ENCODE measurements at places on chromosomes 5 and 9.

DNA sequence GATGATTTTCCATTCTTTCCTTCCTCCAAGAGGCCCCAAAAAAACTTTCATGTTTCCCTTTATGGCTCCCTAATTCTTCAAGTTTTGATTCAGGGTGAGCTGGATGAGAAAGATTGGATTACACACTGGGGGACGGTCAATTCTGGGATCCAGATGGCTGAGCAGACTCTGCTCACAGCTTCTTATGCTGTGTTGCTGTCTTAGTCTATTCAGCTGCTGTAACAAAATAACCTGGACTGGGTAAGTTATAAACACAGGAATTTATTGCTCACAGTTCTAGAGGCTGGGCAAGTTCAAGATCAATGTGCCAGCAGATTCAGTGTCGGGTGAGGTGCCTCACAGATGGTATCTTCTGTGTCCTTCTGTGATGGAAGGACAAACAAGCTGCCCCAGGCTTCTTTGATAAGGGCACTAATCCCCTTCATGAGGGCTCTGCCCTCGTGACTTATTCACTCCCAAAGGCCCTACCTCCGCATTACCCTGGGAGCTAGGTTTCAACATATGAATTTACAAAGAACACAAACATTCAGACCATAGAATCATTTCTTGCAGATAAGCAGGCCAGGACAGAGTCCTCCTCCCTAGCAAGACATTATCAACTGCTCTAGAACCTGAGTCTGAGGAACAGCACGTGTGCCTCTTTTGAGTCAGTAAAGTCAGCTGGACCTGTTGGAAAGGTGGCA, 23.1 kb upstream of the SMAD5 start:
- no peak for DNase-seq

DNA sequence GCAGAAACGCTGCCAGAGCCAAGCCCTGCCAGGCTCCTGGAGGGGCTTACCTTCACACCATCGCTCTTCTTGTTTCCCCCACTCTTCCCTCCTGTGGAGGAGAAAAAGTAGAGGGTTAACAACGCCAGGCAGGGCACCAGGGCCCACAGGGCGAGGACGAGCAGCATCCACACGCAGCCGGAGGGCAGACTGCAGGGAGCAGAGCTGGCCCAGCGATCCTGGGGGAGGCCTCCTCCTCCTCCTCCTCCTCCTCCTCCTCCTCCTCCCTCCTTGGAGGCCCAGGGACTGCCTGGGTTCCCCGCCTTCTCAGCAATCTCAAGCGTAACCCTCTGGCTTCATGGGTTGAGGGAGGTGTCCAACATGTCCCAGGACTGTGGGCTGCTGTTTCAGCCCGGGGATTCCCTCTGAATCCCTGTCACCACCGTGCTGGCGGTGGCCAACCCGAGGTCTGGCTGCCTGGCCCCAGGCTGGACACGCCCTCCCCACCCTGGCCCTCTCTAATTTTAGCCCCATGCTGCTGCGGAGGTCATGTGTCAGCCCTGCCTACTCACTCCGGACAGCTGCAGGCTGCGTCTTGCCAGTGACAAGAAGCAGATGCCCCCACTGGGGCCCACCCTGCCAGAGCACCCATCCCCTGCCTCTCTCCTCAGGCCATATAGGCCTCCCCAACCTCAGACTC, 44.3 kb downstream of the CAMK2A start:
- no peak for DNase-seq

- DNase-seq: no peak
Observed at GRCh38 chr9:121883281-121884056, 209.6 kb downstream of the TTLL11 start.

DNA sequence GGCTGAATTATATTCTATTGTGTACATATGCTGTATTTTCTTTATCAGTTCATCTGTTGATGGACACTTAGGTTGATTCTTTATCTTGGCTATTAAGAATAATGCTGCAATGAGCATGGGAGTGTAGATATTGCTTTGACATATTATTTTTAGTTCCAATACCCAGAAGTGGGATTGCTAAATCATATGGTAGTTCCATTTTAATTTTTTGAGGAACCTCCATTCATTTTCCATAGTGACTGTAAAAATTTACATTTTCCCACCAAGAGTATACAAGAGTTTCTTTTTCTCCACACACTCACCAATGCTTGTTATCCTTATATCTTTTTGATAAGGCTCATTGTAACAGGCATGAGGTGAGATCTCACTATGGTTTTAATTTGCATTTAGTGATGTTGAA, 19.4 kb downstream of the JAK2 start:
- no peak for DNase-seq

DNA sequence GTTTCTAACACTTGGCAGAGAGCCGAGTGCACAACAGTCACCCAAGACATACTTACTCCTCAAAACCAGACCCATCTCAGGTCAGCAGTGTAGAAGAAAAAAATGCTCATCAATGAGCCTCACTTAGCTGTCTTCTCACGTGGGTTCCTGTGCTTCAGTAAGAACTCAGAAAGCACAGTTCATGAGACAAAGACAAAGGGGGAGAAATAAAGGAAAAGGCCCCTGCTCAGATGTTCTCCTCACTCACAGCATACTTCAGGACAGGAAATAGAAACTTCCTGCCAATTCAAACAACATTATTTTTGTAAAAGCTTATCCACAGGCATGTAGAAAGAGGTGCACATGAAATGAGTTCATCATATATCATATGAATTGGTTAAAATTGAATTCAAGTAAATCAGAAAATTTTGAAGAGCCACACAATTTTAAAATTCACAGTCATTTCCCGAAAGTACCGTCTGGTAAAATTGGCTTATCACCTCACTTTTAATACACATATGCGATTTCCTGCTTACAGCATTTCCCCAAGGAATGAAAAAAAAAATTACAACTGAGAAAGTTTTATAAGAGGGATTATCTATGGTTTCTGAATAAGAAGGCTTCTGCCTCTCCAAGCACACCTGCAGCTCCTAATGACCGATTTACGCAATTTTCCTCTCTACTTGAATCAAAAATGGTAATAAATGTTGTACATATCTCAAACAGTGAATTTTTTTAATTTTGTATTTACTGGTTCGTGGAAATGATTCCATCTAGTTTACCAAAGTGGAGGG, 328.3 kb downstream of the TMEM167A start:
- DNase-seq: no peak
